ENCODE measurements at places on chromosomes 1 and 21. TPM values are rescaled to one million over a fixed set of nuclear protein-coding genes. Genes with fewer than 3 reads are reported as not detected.

- no peak for DNase-seq
These were observed 7.9 kb downstream of the TINAGL1 start for GRCh38 chr1:31583995-31584868.

DNA sequence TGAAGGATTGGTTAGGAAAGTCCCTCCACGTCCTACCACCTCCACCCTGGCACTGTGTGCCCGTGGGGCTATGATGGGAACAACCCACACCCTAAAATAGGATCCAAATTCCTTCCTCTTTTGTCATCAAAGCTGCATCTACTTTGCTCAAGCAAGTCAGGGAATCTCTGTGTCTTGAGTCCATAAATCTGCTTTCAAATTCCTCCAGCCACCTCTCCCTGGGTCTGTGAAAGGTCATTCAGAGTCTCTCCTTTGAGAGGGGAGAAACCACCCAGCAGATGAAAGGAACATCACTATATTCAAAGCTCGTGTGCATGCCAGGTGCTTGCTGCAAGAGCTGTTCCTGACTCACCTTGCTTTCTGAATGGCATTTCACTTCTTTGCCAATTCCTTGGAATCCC is 243.6 kb downstream of the TM2D1 start:
- no peak for DNase-seq

- no peak for DNase-seq
These were observed 327.9 kb upstream of the PROX1 start for GRCh38 chr1:213659580-213660547.

GRCh38 chr1:37131281-37131680 is 97.0 kb upstream of the GRIK3 start:
- no peak for DNase-seq

DNA sequence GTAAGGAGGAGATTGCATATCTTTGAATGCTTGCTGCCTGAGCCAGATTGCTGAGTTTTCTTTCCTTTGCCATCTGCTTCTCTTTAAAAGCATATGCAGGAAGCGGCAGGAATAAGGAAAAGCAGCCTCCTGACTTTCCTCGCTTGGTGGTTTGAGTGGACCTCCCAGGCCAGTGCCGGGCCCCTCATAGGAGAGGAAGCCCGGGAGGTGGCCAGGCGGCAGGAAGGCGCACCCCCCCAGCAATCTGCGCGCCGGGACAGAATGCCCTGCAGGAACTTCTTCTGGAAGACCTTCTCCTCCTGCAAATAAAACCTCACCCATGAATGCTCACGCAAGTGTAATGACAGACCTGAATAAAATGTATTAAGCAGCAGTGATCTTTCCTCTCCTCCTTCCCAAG is 1.5 kb downstream of the CORT start:
- no peak for DNase-seq

- no peak for DNase-seq
These were observed 31.9 kb downstream of the CFAP74 start for GRCh38 chr1:1971688-1972087.

- DNase-seq = no peak
These were observed 15.5 kb upstream of the DR1 start for GRCh38 chr1:93330196-93330595.

DNA sequence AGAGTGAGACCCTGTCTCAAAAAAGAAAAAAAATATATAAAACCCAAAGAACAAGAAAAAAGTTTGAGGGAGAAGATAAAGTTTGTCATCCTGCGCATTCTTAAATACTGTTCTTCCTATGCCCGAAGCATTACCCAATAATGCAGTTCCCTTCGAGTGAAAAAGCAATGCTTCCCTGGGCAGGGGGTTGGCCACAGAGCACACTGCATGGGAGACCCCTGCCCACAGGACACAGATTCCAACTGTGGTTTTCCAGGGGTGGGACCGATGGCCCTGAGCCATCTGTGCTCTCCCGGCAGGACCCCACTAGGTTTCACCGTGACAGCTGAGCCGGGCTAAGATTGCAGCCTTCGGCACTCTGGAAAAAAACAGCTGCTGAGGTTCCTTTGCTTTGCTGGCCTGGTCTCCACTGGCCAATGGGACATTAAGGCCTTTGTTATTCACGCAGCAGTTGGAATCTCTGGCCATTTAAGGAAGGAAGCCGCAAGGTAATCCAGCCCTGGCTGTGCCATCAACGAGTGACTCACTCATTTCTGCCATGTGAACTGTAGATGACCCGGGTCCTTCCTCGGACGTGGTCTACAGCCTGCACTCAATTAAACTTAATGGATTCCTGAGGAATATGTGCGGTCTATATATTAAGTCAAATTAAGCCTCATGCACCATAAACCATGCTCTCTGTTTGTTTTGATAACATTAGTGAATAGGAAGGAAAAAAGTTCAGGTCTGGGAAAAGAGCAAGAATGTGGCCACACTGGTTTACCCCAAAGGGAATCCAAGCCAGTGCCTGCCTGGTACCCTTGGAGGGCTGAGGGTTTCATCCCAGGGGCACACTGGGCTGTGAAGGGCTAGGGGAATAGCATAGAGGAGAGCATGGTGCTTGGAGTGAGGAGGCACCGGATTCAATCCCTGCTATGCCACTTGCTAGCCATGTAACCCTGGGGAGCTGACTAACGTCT is 163.2 kb downstream of the ZBTB18 start:
- DNase-seq = peak; percentile 38

DNA sequence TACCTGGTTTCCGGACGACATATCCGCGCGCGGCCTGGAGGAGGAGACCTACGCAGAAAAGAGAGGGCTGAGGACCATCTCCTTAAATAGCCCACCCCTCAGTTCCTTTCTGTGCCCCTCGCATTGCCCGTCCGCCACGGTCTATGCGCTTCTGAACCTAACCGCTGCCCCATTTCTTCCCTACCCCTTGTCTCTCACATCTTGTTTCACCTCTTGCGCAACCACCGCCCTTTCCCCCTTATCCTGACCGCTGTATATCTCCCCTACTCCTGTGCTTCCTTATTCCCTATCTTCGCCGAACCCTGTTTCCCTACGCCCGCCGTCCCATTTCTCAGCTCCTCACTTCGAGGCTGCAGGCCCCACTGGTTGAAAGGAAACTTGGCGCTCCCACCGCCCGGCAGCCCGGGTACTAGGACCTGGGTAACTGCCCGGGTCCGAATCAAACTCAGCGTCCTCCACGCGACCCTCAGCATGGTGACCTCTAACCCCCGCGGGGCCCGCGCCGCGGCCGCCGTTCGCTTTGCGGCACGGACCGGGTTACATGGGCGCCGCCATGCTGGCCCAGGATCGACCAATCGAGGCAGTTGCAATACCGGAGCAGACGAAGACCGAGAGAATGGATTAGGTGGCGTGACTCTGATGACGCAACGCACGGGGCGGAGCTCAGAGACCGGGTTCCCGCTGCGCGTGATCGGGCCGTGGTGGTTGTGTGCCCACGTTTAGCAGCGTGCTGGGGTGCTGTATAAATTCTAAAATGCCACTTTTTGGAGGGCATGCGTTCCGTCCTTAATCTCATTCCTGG is at the start of gene MRPS15:
MRPS15 (minus strand) TSS at position 582 of the 802 bp plus-strand sequence; CDS start at position 473, 109 bp downstream.
- DNase-seq = peak; percentile 95

- no peak for DNase-seq
These were observed 194.6 kb downstream of the SLC45A1 start for GRCh38 chr1:8512504-8512903.

- DNase-seq = no peak
These were observed 6.4 kb upstream of the E2F2 start for GRCh38 chr1:23537296-23537973.

GRCh38 chr1:218815076-218815475 is 358.6 kb upstream of the LYPLAL1 start:
- DNase-seq = no peak

DNA sequence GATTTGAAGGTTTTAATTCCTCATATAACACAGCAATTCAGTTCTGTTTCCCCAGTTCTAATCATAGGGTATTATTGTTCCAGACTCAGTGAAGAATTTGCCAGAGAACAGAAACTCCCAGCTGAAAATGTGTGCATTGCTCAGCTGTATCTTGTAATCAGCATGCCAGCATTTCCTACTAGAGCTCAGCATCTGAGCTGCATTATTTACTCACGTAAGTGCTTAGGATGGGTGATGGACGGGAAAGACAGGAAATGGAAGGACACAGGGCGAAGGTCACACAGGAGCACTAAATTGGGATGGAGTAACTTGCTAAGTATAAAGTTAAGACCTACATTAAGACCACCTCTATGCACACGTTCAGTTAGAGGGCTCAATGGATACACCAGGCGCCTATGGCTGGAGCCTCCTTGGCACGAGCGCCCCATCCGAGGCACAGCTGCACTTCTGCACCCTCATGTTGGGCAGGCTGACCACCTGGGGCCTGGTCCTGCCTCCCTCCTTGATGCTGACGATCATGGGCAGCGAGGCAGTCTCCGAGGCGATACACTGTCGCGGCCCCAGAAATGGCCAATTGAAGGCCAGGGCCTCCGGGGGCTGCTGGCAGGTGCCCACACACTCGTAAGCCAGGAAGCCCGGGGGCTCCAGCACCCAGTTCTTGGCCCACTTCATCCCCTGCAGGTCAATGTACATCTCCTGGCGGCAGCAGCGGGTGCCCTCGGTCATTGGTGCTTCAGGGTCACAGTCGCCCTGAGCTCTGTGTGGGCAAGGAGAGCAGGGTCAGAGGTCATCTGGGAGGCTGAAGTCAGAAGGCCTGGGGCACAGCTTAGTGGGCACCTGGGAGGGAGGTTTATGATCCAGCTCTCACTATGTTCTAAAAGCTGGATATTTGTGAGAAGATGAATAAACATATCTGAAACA is 3.7 kb downstream of the LEFTY2 start:
- no peak for DNase-seq

DNA sequence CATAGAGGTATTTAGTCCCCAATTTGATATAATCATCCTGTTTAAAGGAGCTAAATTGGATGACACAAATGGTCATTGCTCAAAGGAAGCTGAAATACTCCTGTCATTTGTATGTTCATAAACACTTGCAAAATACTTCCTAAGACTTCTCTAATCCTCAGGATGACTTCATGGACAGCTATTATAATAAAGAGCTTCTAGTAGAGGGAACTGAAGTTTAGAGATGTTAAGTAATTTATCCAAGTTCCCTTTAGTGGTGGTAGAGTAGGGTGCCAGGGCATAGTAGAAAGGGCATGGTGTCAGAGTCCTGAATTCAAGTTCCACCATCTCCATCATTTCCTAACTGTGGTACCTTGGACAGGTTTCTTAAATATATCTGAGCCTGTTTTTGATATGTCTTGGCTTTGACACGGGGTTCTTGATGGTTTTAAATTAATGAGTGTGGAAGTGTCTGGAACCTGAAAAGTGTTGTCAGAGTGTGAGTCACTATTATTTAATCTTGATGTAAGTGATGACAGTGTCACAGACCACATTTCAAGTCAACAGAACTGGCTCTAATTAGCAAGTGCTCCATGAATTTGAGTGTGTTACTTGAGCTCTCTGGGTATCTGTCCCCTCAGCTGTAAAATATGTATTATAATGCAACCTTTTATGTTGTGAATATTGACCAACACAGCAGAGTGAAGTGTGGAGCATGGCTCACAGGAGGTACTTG is 12.1 kb upstream of the GBP6 start:
- DNase-seq = no peak

- DNase-seq = no peak
These were observed 601.5 kb upstream of the ZP4 start for GRCh38 chr1:238492271-238492670.

DNA sequence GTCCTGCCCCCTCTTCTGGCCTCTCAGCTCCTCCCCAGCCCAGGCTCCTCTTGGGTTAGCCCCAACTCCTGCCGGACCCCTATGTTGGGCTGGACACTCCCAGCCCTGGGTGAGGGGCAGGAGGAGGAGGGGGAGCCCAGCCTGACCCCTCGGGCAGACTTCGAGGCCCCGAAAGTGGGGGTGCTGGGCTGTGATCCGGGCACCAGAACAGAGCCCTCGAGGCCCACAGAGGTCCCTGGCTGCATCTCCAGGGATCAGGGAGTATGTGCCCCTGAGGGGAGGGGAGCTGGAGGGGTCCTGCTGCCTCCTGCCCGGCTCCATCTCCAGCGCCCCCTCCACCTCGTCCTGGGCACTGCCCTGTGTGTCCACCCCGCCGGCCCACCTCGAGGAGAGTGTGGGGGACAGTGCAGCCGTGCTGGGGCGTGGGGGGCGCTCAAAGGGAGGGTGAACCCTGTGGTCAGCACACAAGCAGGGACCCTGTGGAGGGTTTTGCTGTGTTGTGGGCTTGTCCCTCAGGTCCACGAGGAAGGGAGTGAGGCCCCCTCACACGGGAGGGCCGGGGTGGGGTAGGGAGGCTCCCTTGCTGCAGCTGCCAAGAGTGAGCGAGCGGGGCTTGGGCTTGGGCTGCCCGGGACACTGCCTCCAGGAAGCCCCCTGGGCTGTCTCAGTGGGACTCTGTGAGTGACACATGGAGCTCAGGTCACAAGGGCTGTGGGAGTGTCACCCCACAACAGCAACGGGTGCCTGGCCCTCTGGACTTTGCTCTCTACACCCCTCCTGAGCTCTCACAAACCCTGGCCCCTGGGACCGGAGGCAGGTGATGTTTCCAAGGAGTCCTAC is 54.4 kb downstream of the COL18A1 start:
- no peak for DNase-seq

- DNase-seq = no peak
These were observed 395.4 kb upstream of the LRRC7 start for GRCh38 chr1:69172003-69173000.

DNA sequence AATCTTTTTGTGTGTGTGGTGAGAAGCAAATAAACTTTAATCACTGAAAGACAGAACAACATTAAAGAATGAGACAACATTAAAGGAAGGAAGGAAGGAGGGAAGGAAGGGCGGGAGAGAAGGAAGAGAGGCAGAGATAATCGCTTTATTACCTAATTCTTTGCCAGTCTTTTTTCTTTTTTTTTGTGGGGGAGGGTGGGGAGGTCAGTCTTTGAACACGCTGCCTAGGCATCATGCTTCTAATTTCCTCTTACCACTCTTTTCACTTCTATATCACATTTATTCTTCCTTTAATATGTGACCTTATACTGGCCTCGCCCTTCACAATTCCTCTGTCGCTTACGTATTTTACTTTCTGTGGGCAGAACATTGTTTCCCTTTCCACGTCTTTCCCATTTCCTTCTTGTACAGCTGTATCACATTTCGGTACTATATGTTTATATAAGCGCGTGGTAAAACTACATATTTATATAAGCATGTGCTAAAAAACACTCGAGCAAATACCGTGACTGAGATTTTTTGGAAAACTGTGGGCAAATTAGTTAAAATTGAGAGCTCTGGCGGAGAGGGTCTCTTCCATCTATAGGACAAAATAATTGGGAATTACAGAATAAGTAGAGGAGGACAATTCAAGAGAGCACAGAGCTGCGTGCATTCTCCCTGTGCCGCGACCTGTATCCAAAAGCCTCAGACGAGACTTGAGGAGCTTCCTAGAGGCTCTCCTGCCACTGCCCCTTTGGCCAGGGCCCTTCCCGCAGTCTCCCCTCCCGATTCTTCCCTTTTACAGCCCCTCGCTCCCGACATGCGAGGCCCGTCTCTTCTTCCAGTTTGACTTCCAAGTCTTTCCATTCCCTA is 823 bp upstream of the PRKAA2 start:
- DNase-seq = no peak

GRCh38 chr1:155003766-155004351 is 1.3 kb downstream of the ZBTB7B start:
- DNase-seq = peak; percentile 52

GRCh38 chr1:179366093-179366800 is 476 bp downstream of the AXDND1 start:
- no peak for DNase-seq

Gene UQCRHL
- 1.6 TPM for polyA plus RNA-seq

Gene TRIM17
- polyA plus RNA-seq = 1.1 TPM

Gene HES2
- polyA plus RNA-seq = 0.21 TPM

Gene FBXO2
- 0.58 TPM for polyA plus RNA-seq

Gene B3GALNT2
- polyA plus RNA-seq = 24.9 TPM

Gene C1orf115
- 11.9 TPM for polyA plus RNA-seq

Gene SLC44A3
- 4.6 TPM for polyA plus RNA-seq

Gene CYP4A22
- polyA plus RNA-seq = 0.13 TPM

Gene DEGS1
- 42.3 TPM for polyA plus RNA-seq

Gene ADAMTS5
- polyA plus RNA-seq = 14.9 TPM

All from hindlimb muscle (tissue), 1 donor.